ENCODE measurements at places on chromosomes 3 and 15.

- no peak for DNase-seq
Measured at GRCh38 chr3:104738271-104738670, 628.4 kb upstream of the ALCAM start.

DNA sequence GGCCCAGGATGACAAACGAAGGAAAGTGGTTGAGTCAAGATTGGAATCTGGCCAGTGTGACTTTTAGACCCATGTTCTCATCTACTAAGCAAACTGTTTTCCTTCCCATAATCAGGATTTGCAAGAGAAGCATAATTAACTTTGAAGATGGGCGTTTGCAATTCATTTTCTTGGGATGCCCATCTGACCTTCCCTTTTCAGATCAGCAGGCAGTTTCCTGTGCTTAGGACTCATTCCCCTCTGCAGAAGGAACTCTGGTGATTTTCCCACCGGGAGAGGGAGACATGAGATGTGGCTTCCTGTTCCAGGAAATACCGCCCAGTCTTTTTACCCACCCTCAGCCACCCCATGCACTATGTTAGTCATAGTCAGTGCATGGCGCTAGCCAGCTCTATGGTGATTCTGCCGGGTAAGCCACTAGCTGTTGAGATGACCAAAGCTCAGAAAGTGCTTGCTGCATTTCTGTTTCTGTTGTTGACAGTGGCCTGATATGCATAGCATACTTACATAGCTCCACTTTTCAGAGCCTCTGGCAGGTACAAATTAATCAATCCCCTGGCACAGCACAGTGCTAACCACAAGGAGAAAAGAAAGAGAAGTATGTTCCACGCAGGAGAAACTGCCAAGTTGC, 129.4 kb downstream of the VGLL4 start:
- DNase-seq: no peak

- DNase-seq: no peak
Measured at GRCh38 chr3:74523811-74524210, 90.6 kb downstream of the CNTN3 start.

DNA sequence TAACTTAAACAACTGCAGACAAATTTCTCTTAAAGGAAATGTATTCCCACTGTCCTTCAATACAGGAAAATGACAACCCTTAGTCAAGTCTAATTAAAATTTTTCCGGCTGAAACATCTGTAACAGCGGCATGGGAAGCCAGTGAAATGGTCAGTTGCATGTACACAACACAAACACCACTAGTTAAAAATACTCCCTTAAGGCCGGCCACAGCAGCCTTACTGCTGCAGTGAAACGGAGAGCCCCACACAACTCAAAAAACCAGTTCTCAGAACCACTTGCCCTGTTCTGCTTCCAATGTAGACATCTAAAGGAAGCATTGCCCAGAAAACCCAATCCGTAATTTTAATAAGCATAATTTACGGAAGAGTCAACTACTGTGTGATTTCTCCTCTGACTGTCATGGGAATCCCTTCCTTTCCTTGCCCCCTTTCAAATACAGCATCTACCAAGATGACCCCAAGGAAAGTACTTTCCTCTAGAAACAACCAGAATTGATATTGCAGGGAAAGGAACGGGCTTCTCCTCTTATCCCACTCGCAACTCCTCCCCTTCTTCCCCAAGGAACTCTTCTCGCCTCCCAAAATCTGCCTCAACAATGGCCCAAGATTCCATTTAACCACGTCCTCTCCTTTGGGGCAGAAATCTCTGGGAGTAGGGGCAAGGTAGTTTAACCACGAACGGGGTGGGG, 1.6 kb downstream of the FBN1 start:
- no peak for DNase-seq

DNA sequence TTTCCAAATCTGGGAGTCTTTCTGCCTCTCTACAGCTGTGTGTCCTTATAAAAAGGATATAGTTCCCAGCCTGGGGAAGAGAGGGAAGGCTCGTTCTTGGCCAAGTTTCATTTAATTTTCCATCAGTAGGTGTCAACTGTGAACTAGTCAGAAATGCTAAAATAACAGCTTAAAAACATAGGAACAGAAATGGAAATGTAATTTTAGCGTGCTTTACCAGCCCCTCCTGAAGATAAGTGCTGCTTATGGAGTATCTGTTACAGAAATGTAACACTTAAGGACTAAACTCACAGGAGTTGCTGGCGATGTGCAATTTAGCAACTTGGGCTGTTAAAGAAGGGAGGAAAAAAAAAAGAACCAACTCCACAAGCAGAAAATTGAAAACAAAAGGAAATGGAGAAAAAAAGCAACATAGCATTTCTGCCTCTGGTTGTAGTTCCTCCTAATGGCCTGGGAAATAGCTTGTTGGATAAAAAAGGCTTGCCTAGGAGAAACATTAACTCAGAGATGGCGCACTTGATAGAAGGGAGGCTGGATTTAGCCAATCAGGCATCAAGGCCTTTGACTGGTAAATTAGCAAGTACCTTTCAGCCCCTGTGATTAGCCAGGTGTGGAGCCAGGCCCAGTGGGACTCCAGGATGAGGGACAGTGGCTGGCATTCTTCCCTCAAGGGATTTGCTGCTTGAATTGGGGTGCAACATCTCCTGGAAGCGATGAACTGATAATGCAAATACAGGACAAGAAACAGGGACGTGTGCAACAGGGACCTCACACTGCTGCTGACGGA, 84.3 kb downstream of the RPLP1 start:
- no peak for DNase-seq

Measured in WERI-Rb-1 (cell line).